Keratinocyte (primary cell): ENCODE measurements at places on chromosomes 11 and 22. TPM values are rescaled to one million over a fixed set of nuclear protein-coding genes. Genes with fewer than 3 reads are reported as not detected.

GRCh38 chr11:93054881-93055280, 85.4 kb downstream of the MTNR1B start:
- peaks cover 13% of the 10 kb centered on the region for H3K4me1 ChIP-seq
- no peaks in the 10 kb centered on the region for H3K36me3 ChIP-seq
- DNase-seq: peak; percentile 90
- no peak overlapping the region for H3K4me3 ChIP-seq
- no peaks in the 10 kb centered on the region for H3K27me3 ChIP-seq
- H3K27ac ChIP-seq: peak overlapping the region; percentile 71

DNA sequence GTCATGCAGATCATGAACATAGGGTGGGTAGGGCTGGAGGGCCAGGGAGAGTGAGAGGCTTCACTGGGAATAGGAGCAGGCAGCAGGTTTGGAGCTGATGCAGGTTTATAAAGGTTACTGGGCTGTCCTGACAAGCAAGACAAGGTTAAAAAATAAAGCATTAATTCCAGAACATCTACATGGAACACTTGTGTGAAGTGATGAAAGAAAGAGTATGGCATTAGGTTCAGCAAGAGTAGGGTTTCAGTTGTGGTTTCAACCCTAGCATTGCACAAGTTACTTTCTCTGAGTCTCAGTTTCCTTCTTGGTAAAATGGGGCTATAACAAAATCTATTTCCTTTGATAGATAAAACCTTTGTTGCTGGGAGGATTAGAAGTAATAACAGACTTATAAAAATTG, 114.6 kb upstream of the SESN3 start:
- no peak for DNase-seq
- no peaks in the 10 kb centered on the region for H3K36me3 ChIP-seq
- peaks cover 25% of the 10 kb centered on the region for H3K4me1 ChIP-seq
- H3K27me3 ChIP-seq: no peaks in the 10 kb centered on the region
- H3K27ac ChIP-seq: no peak overlapping the region
- no peak overlapping the region for H3K4me3 ChIP-seq

DNA sequence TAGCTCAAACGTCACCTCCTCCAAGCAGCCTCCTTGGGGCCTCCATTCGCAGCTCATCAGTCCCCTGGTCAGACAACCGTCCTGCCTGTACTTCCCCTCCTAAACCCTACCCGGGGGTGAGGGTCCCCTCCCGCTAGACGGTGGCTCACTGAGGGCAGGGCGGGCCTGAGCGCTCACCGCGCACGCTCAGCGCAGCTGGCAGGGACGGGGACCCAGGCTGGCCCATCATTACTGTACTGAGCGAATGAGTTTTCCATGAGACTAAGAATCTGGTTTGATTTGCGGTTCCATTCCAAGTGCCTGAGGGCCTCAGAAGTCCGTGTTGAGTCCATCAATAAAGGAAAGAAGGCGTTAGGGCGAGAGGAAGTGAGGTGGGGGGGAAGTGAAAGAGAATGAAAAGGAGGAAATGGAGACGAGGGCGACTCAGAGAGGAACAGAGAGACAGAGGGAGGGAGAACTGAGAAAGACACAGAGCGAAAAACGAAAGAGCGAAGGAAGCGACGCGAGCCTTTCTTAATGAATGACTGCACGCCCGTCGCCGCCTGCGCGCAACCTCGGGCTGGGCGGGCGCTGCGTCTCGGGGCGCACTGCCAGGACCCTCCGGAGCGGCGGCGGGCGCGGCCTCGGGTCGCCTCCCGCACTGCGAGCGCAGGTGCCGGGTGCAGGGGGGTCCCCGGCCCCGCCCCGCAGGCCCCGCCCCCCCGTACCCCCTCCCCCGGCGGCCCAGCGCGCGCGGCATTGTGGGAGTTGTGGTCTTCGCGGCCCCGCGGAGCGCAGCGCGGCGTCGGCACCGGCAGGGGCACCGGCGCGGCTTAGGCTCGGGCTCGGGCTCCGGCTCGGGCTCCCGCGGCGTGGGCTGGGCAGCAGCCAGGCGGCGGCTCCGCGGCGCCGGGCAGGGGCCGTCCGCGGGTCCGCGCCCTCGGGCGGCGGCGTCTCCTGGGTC, at the start of gene ASPHD2:
ASPHD2 (plus strand) TSS at position 746 of the 943 bp plus-strand sequence. CDS start 4,356 bp downstream, outside the sequence.
- H3K4me3 ChIP-seq: peak within 1 kb of the TSS; percentile 87
- H3K27ac ChIP-seq: peak within 1 kb of the TSS; percentile 54
- peaks cover 9% of the 10 kb centered on the region for H3K4me1 ChIP-seq
- H3K27me3 ChIP-seq: no peaks in the 10 kb centered on the region
- no peaks in the 10 kb centered on the region for H3K36me3 ChIP-seq
- DNase-seq: no peak

DNA sequence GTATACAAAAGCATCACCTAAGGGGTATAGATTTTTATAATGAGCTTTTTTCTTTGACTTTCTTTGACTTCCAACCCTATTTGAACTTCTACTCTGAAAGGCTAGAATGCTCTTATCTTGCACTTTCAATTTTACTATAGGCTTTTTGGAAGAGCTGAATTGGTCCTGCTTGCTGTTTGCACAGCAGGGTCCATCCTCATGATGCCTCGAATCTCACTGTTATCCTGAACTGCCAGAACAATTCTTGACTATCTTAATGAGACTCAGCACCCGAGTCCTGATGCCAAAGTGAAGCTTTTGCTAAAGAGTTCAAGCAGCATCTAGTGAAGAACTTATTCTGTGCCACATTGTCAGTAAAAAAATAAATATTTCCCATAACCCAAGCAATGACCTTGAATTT, 488.3 kb upstream of the ANO5 start:
- H3K4me3 ChIP-seq: no peak overlapping the region
- DNase-seq: no peak
- H3K36me3 ChIP-seq: no peaks in the 10 kb centered on the region
- no peaks in the 10 kb centered on the region for H3K27me3 ChIP-seq

DNA sequence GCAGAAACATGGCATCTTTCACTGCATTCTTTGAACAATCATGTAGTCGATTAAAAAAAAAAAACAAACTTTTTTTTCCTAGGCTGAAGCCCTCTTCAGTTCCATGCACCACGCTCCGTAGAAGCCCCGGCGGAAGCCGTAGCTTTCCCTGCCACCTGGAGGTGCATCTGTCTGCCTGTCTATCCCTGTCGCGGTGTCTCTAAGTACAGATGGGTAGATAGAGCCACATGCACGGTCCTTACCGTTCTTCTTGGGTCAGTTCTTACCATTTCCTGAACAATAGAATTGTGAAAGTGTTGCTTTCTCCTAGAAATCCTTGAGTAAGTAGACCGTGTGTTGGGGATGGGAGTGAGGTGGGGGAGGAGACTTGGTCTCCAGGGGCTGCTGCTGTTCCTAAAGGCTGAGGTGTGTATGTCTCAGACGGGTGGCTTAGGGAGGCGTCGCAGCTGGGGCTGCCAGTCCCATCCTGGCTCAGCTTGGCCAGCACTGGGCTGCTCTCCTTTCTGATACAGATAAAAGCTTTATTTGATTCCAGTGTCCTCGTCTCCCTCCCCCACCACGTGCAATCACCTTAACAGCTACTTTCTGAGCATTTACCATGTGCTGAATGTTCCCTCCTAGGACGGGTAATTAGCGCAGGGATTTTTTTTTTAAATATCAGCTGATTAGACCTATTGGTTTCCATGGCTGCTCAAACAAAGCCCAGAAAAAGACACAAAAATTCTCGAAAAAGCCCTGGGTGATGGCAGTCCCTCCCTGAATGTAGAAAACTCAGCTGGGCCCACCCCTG, 46.8 kb downstream of the MACROD1 start:
- no peak overlapping the region for H3K4me3 ChIP-seq
- H3K27ac ChIP-seq: no peak overlapping the region
- no peak for DNase-seq

DNA sequence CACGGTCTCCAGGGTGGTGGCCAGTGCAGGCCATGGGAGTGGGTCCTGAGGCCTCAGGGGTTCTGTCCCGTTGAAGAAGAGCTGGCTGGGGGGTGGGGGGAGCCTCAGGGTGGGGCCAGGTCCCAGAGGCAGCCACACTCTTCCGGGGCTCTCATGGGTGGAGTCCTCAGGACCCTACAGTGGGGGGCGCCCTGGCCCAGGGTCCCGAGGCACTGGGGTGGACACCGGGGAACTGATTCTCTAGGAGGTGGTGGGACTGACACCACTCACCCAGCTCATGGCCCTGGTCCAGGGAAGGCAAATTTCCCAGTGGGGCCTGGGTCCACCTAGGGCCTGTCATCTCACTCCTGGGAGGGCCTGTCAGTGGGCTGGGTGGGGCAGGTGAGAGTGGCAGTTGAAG, 12.8 kb downstream of the GGT5 start:
- H3K4me1 ChIP-seq: no peaks in the 10 kb centered on the region
- H3K27me3 ChIP-seq: no peaks in the 10 kb centered on the region
- DNase-seq: no peak
- no peak overlapping the region for H3K27ac ChIP-seq

DNA sequence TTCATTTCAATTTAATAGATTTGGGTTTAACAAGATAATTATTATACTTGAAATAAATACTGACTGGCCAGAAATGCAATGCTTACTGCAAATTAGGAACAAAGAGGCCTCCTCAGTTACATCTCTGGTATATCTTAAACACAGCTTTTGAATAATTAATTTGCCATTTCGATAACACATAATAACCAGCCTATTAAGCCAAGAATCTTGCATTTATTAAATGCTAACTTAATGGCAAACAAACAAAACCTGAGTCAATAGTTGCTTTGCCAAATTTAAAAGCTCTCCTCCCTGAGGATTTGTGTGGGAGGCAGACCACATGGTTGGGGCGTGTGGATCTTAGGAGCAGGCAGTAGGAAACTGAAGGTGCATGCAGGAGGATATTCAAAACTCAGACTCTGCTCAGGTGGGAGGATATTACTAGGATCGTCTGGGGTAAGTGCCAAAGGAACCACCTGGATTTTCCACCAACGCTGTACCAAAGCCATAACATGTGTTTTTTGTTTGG, 17.9 kb upstream of the FJX1 start:
- H3K4me3 ChIP-seq: no peak overlapping the region
- H3K27ac ChIP-seq: no peak overlapping the region
- no peaks in the 10 kb centered on the region for H3K36me3 ChIP-seq

DNA sequence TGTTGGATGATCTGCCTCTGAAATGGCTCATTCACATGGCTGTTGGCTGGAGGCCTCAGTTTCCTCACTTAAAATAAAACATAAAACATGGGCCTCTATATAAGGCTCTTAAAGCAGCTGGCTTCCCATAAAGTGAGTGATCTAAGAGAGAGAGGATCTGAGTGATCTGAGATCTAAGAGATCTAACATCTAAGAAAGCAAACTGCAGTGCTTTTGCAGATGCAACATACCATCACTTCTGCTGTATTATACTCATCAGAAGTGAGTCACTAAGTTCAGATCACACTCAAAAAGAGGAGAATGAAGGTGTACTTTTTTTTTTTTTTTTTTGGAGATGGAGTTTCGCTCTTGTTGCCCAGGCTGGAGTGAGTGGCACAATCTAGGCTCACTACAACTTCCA, 18.1 kb upstream of the HSPA8 start:
- DNase-seq: no peak
- H3K4me1 ChIP-seq: peaks cover 9% of the 10 kb centered on the region
- H3K27ac ChIP-seq: no peak overlapping the region
- H3K36me3 ChIP-seq: no peaks in the 10 kb centered on the region
- no peak overlapping the region for H3K4me3 ChIP-seq

DNA sequence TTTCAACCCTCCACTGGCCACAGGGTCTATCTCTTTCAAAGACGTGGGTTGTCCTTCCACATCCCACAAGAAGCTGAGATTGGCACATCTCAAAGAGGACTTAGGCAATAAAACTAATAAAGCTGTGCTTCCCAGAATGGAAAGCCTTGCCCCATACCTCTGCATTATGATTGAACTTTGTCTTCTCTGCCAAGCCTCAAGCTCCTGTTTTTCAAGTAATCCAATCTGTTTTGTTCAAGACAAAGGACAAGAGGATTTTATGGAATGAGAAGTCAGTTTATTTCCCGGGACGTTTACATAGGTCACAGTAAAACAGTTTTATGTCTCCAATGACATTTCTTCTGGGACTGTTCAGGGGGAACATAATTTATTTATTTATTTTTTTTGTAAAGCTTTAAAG, 108.4 kb downstream of the GALNT18 start:
- peaks cover 2% of the 10 kb centered on the region for H3K4me1 ChIP-seq
- no peak overlapping the region for H3K27ac ChIP-seq
- no peak for DNase-seq
- no peaks in the 10 kb centered on the region for H3K27me3 ChIP-seq
- no peak overlapping the region for H3K4me3 ChIP-seq
- H3K36me3 ChIP-seq: no peaks in the 10 kb centered on the region

DNA sequence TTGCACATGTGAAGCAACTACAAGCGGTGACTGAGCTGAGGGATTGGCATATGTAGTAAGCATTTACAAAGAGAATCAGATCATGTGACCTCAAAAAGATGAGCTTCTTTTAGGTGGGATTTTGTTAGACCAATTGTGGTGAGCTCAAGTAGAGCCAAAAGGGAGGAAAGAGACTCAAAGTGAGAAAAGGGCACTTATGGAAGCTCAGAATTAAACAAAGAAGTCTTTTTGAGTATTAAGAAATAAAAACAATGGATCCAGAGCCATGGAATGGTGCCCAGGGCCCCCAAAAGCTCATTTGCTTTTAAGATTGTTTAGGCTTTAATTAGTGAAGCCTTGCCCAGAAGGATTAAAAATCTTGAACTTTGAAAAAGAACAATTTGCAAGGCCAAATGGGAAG, 246.7 kb upstream of the MPPED2 start:
- H3K27me3 ChIP-seq: no peaks in the 10 kb centered on the region
- no peak for DNase-seq
- H3K27ac ChIP-seq: no peak overlapping the region
- H3K4me1 ChIP-seq: no peaks in the 10 kb centered on the region
- H3K4me3 ChIP-seq: no peak overlapping the region

DNA sequence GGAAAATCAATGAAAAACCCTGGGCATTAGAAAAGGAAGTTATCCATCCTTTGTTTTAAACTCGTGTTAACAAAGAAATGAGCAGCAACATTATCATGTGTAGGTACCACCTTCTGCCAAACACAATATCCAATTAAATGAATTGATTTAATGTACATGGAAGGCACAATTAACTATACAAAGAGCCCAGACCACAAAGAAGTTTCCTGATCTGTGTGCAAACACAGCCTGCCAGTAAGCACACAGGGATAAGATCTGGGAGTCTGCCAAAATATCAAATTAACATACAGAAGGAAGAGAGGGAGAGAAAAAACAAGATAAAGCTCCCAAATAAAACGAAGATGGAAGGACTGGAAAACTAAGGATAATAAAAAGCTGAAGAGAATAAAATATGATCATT, 54.1 kb upstream of the SLC25A1 start:
- H3K4me3 ChIP-seq: no peak overlapping the region
- no peaks in the 10 kb centered on the region for H3K27me3 ChIP-seq
- H3K27ac ChIP-seq: no peak overlapping the region
- no peak for DNase-seq

- H3K4me1 ChIP-seq: no peaks in the 10 kb centered on the region
- no peaks in the 10 kb centered on the region for H3K36me3 ChIP-seq
- no peak overlapping the region for H3K27ac ChIP-seq
- DNase-seq: no peak
- no peaks in the 10 kb centered on the region for H3K27me3 ChIP-seq
- no peak overlapping the region for H3K4me3 ChIP-seq
These were observed 41.2 kb upstream of the ARL14EP start for GRCh38 chr11:30281476-30282288.

GRCh38 chr22:17824457-17824856, 50.2 kb upstream of the BID start:
- H3K27ac ChIP-seq: no peak overlapping the region
- DNase-seq: no peak
- H3K27me3 ChIP-seq: no peaks in the 10 kb centered on the region
- peaks cover 35% of the 10 kb centered on the region for H3K36me3 ChIP-seq

Gene DCPS
- 21.9 to 50.1 TPM (median 31.3 TPM) in 3 replicates for polyA plus RNA-seq

Gene CACNA1I
- polyA plus RNA-seq: not detected in 3 replicates

Gene BIRC3
- 1.1 to 2.1 TPM (median 1.4 TPM) in 3 replicates for polyA plus RNA-seq

Gene OR2AG1
- polyA plus RNA-seq: not detected in 3 replicates

Gene CASTOR1
- polyA plus RNA-seq: 6.7 to 20.0 TPM (median 9.1 TPM) in 3 replicates

Gene FGF19
- 0.08 to 0.12 TPM in 2 of 3 replicates, not detected in the other for polyA plus RNA-seq

Gene P2RX6
- 0.65 to 1.0 TPM (median 0.87 TPM) in 3 replicates for polyA plus RNA-seq

Gene TMEM25
- polyA plus RNA-seq: 12.9 to 21.1 TPM (median 17.4 TPM) in 3 replicates

Gene PLAAT3
- polyA plus RNA-seq: 0.17 to 0.29 TPM (median 0.20 TPM) in 3 replicates
